Nephron progenitor cell (in vitro differentiated cells): ENCODE measurements at places on chromosomes 13 and 19.

- no peak for DNase-seq
Observed at GRCh38 chr13:25762795-25763377, 288.9 kb downstream of the SHISA2 start.

GRCh38 chr19:7781157-7781556 lies 18.1 kb downstream of the CLEC4M start:
- no peak for DNase-seq

DNA sequence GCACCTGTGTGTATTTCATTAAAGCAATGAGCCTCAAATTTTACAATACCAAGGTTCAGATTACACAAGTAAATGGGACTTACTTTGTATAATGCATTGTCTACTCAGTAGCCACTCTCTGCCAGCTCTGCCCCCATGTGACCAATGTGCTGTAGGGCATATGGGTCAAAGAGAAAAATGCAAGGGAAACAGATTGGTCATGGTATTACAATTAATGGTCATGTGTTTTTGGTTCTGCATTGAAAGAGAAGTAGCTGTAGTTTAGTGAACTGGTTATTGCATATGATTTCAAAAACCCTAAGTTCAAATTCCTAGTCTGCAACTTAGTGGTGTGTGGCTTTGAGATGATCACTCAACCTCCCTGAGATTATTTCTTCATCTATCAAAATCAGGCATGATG lies 545.4 kb downstream of the SUCLA2 start:
- DNase-seq: no peak

GRCh38 chr13:99564386-99564785 lies 63.1 kb downstream of the TM9SF2 start:
- no peak for DNase-seq

- DNase-seq: peak; percentile 29
Observed at GRCh38 chr13:98213354-98213753, 36.3 kb upstream of the RNF113B start.

GRCh38 chr13:71801165-71801760 lies 65.7 kb downstream of the DACH1 start:
- DNase-seq: no peak

DNA sequence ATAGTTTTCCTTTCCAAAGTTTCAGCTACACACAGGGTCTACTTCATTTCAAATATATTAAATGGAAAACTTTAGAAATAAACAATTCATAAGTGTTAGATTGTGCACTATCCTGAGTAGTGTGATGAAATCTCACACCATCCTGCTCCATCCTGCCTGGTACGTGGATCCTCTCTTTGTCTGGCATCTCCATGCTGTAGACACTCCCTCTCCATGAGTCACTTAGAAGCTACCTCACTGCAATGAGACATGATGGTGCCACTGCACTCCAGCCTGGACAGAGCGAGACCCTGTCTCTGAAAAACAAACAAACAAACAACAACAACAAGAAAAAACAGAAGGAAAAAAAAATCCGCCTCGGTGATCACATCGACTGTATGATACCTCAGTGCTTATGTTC lies 191.8 kb downstream of the PCCA start:
- DNase-seq: no peak

- no peak for DNase-seq
Observed at GRCh38 chr19:18502638-18503294, 19.1 kb downstream of the ELL start.

- DNase-seq: no peak
Observed at GRCh38 chr19:41405776-41406175, 8.2 kb downstream of the BCKDHA start.

DNA sequence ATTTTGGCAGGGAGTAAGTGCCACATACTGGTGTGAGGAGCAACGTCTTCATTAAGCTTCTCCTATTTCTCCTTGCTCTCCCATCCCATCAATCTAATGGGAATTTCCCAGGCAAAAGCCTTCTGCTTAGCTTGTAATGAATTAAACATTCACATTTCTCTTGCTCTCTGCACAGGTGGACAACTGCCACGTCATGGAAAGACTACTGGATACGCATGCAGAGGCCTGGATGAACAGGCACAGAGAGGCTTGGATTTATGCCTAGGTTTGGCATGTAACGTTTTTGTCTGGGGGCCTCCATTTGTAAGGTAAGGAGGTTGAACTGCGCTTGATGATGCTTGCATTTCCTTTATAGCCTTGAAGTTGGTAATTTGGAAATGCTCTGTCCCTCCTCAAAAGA lies 374.8 kb downstream of the KLF12 start:
- no peak for DNase-seq

GRCh38 chr19:46551164-46551563 lies 50.0 kb upstream of the CALM3 start:
- DNase-seq: no peak

- DNase-seq: no peak
Observed at GRCh38 chr13:106369858-106370257, 165.6 kb downstream of the EFNB2 start.

GRCh38 chr13:67062160-67062559 lies 168.0 kb downstream of the PCDH9 start:
- DNase-seq: no peak

- DNase-seq: no peak
Observed at GRCh38 chr13:70841240-70842061, 733.2 kb upstream of the KLHL1 start.

DNA sequence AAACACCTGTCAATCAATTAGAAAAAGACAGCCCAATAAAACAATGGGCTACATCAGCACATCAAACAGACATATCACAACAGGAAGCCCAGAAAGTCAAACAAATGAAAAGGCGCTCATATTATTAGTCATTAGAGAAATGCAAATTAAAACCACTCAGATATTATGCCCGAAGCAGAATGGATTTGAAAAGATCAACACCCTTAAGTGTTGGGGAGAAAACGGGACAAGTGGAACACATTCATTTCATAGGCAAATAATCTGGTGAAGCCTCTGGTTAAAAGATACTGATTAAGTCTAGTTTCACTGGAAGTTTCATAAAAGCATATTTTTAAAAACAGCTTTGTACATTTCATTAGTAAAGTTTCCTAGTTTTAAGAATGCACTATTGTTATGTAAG lies 17.4 kb downstream of the NLRP9 start:
- no peak for DNase-seq

DNA sequence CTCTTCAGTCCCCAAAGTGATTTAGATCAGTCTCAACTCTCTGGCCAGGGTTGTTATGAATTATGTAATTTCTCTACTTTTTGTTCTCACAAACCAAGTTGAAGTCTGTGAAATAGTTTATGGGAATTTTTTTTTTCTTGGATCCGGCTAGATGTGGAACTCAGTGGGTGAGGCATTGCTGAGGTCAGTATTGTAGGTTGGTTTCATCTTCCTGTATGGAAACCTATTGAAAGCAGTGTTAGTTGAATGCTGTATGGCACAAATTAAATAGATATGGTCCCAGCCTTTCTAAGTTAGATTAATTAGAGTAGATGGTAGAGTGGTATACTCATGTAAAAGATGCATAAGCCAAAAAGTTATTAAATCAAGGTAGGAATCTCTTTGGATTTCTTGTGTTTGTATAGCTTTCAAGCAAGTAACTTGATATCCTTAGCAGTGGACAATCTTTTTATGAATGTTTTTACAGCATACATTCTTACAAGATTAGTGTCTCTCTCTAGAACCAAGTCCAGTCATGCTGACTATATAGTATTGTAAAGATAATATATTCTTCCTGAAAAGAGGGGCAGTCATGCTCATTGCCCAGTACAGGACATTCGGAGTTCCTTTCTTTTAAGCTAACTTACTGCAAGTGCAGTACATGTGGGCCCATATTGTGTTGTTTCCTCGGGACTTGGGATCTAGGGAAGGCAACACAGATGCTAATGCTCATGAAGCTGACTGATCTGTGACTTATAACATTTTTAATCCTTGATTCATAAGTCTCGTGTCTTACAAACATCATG lies 2541.1 kb downstream of the PCDH9 start:
- DNase-seq: no peak

DNA sequence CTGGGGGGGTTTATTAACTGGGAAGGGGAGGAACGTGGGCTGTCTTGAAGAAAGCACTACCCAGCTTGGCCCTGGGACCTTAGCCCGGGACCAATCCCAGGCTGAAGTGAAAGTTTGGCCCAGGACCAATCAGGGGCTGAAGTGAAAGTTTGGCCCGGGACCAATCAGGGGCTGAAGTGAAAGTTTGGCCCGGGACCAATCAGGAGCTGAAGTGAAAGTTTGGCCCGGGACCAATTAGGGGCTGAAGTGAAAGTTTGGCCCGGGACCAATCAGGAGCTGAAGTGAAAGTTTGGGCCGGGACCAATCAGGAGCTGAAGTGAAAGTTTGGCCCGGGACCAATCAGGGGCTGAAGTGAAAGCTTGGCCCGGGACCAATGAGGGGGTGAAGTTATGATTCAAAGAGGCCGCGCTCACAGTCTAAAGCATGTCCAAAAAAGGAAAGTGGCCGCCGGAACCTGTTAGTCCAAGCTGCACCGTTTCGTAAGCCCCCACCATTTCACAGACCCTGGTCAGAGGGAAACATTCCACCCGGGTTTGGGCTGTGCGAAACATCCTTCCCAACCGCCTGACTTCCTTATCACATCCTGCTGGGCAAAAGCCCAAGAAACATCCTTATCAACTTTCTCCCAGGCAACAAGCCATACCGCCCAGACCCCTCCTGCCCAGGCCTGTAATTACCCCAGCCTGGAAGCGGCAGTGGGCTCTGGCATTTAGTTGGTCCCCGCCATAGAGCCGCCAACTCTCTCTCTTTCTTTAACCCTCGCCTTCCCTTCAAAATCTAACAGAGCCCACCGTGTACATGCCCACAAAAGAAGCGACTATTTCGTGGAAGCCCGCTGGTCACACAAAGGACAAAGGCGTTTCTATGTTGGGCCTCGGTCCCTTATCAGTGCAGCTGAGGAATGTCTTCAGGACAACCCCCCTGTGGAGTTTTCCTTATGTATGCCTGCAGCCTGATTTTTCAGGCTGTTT lies 1.1 kb downstream of the ZNF850 start:
- DNase-seq: peak; percentile 7

- DNase-seq: no peak
Observed at GRCh38 chr13:79895416-79895815, 414.5 kb downstream of the NDFIP2 start.

GRCh38 chr13:112750570-112750969 lies 60.7 kb downstream of the ATP11A start:
- no peak for DNase-seq

GRCh38 chr13:100976993-100977392 lies 302.4 kb upstream of the TMTC4 start:
- DNase-seq: no peak

- no peak for DNase-seq
Observed at GRCh38 chr13:93872376-93872775, 607.1 kb downstream of the DCT start.

DNA sequence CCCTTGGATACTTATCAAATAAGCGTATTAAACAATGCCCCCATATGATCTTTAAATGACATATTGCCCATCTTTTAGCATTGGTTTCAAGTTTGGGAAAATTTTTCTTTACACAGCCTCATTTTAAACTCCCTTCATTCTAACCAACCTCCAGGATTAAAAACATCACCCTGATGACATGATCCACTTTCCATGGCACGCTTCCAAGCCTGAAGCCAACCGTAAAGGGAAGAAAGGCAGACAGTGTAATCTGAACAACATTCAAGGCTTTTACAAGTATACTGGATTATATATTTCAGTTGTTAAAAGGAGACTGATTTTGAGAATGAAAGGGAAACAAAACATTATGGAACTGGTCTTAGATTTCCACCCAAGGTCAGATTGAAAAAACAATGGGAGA lies 1721.9 kb downstream of the OLFM4 start:
- no peak for DNase-seq

GRCh38 chr19:1084024-1084868 lies 10.9 kb downstream of the POLR2E start:
- DNase-seq: no peak

GRCh38 chr19:42271045-42271419 lies 2.0 kb downstream of the CIC start:
- DNase-seq: no peak

DNA sequence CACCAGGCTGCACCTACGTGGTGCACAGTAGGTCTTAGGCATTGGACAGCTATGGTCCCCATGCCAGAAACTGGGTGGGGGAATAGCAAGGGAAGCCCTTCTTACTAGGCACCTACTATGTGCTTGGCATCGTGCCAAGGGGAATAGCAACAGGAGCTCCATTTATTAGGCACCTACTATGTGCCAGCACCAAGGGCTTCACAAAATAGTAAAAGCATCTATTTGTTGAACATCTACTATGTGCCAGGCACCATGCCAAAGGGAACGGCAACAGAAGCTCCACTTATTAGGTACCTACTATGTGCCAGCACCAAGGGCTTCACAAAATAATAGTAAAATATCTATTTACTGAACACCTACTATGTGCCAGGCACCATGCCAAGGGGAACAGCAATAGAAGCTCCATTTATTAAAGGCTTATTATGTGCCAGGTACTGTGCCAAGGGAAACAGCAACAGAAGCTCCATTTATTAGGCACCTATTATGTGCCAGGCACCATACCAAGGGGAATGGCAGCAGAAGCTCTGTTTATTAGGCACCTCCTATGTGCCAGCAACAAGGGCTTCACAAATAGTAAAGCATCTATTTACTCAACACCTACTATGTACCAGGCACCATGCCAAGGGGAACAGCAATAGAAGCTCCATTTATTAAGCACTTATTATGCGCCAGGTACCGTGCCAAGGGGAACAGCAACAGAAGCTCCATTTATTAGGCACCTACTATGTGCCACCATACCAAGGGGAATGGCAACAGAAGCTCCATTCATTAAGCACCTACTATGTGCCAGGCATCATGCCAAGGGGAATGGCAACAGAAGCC lies 108.5 kb downstream of the PTPRS start:
- DNase-seq: no peak

DNA sequence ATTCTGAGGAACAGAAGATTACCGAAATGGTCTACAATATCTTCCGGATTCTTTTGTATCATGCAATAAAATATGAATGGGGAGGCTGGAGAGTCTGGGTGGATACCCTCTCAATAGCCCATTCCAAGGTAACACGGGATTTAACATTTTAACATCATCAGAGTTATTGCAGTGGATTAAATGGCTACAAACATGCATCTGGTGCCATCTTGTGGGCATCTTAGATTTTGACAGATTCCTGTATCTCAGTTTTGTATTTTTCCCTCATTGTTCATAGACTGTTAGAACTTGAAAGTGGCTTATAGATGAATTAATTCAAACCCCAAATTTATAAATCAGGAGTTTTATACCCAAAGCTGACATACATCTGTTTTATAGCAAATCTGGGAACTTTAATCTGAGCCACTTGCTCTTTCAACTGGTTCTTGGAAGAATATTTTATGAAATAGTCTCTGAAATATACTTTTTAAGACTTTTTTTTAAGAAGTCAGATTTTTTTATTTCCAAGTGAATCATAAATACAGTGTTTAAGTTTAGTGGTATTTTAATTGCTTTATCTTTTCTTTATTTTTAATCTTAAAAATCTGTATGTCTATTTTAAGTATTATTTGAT lies 215.2 kb downstream of the NBEA start:
- peak; percentile 26 for DNase-seq

- DNase-seq: no peak
Observed at GRCh38 chr19:15469513-15470297, 5.4 kb upstream of the RASAL3 start.

GRCh38 chr19:10797078-10797477 lies 38.9 kb downstream of the TMED1 start:
- no peak for DNase-seq
